ENCODE measurements at places on chromosomes 12 and 14.

DNA sequence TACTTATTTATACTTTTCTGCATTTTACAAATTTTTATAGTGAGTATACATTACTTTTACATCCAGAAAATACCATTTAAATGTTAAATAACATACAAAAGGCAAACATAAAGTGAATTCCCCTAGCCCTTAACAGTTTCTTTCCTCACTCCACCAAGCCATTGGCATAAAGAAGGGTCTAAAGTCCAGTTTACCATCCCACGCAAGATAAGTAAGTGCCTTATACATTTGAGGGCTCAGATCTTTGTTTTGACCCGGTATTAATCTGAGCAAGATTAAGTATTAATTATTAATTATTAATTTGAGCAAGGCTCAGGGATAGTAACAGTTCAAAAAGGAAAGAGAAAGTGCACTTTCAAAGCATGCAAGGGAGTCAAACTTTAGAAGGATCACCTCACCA lies 182.9 kb downstream of the DICER1 start:
- no peak for DNase-seq

DNA sequence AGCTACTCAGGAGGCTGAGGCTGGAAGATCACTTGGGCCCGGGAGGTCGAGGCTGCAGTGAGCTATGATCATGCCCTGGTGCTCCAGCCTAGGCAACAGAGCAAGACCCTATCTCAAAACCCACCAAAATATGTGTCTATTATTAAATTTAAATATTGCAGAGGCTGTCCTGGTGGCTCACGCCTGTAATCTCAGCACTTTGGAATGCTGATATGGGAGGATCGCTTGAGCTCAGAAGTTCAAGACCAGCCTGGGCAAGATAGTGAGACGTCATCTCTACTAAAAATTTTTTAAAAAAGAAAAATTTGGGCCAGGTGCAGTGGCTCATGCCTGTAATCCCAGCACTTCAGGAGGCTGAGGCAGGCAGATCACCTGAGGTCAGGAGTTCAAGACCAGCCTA lies 13.9 kb downstream of the PSMA6 start:
- no peak for DNase-seq

- DNase-seq: no peak
These were observed 14.0 kb downstream of the GIT2 start for GRCh38 chr12:109982210-109982609.

DNA sequence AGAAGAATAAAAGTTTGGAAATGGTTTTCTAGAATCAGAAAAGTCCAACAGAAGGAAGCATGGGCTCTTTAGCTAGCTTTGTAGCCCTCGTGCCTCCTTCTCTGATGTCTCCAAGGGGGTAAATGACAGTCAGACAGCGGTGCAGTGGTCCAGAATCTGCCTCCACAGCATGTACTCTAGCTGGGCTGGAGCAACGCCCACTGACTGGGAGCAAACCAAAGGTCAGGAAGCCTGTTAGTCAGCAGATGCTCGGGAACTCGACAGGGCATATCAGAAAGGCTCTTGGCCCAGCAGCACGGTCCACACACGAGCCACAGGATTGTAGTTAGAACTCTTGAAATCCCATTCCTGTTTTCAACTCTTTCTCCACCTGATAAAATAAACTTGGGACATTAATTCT lies 164.3 kb downstream of the GRIN2B start:
- DNase-seq: no peak

GRCh38 chr12:28865776-28866175 lies 283.3 kb upstream of the FAR2 start:
- no peak for DNase-seq

Measured in cardiac fibroblast (primary cell).